DMS79 treated with DMSO at 0.1 percent for 48 hours (cell line): ENCODE measurements at places on chromosomes 2 and 18.

DNA sequence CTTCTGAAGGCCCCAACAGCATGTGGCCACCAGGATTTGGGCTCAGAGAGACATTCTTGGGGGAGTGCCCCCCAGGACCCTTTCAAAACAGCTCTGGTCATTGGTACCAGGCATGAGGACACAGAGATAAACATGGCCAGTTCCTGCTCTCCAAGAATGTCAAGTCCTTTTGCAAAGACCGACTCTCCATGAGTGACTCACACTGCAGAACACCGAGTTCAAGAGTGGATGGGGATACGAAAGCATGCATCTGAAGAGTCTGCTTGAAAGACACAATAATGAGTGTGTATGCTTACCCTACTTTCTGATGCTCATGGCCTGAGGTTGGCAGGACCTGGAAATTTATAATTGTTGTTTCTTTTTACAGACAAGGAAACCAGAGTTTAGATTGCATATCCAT lies 450.6 kb downstream of the TSN start:
- no peak for DNase-seq

- DNase-seq: no peak
Observed at GRCh38 chr2:190459881-190460280, 51.7 kb downstream of the MFSD6 start.

DNA sequence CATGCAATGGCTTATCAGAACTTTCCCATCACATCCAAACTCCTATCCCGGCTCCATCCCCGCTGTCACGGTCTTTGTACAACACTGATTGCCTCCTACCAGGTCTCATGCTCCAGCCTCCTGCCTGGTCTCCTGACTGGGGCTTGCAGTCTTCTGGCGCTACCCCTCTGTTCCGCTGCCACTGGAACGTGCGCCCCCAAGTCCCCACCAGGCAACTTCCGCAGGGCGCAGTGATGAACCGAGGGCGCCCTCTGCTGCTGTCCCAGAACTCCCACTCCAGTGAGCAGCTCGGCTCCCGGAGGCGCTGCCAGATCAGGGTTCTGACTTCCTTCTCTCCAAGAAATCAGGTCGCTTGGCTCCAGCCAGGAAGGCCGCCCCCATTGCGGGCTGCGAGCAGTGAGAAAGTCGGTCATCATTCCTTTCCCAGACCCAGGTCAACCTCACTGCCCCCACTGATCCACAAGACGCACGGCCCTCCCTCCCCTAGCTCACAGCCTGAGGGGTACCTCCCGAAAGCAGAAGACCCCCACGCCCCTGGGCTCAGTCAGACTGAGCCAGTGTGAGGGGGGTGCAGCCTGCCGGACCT lies 43.9 kb upstream of the RAB11FIP5 start:
- DNase-seq: peak; percentile 4

DNA sequence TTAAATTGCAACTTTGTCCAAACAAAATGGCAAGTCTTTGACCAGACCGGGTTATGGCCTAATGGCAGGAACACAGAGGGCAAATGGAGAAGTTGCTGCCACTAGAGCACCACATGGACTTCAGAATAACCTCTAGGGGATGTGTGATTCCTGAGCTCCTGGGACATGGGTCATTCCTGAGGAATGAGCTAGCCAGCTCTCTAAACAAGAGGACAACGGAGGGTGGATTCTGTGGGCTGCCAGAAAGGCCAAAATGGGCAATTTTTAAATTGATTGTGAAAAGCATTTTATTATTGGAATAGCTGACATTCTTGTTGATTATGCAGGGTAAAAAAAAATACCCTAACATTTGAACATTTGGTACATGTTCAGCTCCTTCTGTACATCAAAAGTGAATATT lies 109.8 kb upstream of the FZD5 start:
- no peak for DNase-seq

- no peak for DNase-seq
Observed at GRCh38 chr2:39803839-39804238, 24.8 kb upstream of the THUMPD2 start.

GRCh38 chr2:64678771-64679590 lies 25.3 kb upstream of the SERTAD2 start:
- no peak for DNase-seq

DNA sequence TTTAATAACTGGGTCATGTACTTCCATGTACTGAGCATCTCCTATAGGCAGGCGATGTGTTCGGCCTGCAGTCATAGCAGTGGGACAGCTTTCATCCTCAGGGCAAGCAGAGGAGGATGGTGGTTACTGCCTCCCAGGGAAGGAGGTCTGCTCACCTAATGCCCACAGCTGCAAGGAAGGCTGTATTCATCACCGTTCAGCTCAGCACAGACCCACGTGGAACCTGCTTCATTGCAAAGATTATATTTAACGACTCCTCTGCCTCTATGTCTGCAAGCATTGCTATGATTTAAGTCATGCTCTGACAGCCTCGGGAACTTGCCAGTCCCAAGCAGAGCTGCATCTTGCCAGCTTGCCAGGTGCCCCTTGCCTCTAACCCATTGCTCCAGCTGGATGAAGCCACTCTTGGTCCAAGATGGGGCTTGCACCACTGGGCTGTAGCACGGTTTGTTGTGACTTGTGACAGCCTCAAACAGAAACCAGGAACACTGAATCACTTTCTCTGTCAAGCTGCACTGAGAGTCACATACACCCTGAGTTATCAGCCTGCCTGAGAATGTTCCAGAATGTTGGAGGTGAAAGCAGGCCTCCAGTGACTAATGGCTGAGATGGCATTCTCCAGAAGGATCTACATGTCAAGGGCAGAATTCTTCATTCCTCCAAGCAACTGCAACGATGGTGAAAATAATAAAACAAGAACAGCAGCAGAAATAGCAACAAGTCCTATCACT lies 651.1 kb upstream of the ID2 start:
- DNase-seq: no peak

- no peak for DNase-seq
Observed at GRCh38 chr2:240412211-240412861, 23.1 kb upstream of the GPC1 start.

GRCh38 chr2:20491739-20492531 lies 45.1 kb downstream of the RHOB start:
- no peak for DNase-seq

GRCh38 chr2:236209996-236210395 lies 41.8 kb upstream of the GBX2 start:
- DNase-seq: peak; percentile 43

- no peak for DNase-seq
Observed at GRCh38 chr2:172090044-172090961, 5.0 kb downstream of the DLX1 start.

DNA sequence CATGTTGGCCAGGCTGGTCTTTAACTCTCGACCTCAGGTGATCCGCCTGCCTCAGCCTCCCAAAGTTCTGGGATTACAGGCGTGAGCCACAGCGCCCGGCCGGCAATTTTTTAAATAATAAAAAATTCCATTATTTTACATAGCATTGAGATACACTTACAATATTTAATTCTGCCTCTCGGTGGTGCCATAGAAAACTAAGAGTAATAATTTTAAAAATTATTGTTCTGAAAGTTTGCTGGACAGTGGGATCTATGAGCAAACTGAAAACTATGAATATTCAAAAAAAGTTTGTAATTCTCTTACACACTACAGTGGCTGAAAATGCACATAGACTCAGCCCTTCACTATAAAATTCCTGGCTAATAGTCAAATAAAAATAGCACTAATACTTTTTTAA lies 90.9 kb upstream of the STON1 start:
- DNase-seq: no peak

DNA sequence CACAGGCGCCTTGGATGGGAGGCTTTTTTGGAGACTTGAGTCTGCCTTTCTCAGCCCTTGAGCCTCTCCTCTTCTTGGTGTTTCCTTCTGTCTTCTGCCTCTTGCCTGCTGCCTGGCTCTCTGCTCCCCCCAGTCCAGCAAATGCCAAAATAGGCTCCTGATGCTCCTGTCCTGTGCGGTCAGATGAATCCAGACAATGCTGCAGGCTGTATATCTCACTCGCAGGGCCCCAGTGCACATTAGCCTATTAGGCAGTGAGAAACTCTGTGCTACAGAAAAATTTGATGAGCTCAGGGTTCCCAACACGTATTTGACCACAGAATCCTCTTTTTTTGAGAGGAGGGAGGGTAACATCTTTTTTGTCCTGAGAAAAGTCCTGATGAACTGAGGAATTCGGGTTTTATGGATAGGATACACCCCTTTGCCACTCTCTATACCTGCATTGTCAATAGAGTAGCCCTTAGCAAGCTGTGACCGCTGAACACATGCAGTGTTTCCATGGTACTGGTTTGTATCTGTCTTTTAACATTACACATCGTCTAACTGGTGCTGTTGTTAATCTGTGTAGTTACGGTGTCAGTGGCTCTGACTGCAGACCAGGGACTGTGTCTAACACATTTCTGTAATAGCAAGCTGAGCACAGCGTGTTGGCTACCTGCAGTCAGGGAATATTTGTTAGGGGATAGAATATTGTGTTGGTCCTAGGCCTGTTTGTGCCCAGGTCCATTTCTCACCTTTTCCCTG lies 50.8 kb downstream of the FAM228A start:
- DNase-seq: no peak

DNA sequence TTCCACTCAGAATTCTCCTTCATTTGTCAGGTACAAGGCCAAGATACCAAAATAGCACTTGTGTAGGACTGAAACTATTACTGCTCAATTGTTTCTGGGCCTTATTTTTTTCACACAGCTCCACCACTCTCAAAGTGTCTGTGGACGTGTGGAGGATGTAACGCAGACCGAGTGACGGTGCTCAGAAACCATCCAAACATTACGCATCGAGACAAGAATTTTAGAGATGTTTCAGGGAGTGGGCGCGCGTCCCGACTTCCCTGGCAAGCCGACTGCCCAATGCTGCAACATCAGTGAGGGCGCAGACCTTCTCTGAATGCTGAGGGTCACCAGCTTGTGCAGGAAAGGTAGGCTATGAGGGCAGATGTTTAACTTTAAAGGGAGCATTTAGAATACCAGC lies 108.4 kb downstream of the GATA6 start:
- no peak for DNase-seq

- no peak for DNase-seq
Observed at GRCh38 chr2:241980193-241980592, 110.7 kb downstream of the RTP5 start.

DNA sequence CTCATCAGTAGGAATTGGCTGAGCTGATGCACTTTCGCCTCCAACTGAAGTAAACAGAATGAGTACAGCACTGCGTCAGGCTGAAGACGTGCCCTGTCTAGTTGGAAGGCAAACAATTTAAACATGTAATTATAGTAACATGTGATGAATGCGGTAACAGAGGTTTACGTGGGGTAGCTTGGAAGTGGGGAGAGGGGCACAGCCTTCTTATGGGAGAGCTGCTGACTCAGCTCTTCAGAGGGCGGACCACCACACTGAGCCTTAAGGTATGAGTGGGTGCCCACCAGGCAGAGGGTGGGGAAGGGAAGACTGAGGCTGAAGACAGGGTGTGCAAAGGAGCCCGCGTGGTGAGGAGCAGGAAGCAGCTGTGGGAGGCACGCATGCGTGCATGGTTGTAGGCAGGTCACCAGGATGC lies 6.2 kb upstream of the EHD3 start:
- no peak for DNase-seq

DNA sequence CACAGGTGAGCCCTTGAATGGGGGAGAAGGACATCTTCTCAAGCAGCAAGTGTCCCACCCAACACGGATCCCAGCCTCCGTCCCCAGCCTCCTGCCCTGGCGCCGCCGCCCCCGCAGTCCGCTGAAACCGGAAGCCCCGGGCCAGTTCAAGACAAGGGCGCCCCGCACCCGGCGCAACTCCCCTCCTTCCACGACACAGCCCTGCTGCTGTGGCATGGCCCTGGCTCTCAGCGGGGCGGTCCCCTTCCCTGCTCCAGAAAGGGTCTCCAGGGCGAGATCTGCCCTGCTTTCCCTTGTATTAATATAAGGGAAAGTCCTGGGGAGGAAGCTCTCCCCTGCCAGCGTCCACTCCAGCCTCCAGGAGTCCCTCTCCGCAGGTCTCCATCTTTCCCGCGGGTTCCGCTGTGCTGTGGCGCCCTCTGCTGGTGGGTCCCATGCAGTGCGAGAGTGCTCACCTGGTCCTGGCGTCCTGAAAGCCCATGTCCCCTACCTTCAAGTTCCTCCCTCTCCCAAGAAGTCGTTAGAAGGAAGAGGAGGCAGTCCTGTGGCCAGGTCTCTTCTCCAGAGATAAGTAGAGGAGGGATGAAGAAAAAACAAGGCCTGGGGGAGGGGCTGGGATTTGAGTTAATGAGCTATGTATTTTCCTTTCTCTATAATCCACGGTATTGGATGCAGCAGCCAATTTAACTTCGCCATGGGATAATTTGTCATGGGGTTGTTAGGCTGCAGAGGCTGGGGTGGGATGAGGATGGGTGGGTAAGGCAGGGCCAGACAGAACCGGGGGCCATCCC lies 176.0 kb downstream of the SMAD2 start:
- DNase-seq: peak; percentile 38

GRCh38 chr2:74226648-74227213 lies 28.3 kb downstream of the MTHFD2 start:
- DNase-seq: no peak

DNA sequence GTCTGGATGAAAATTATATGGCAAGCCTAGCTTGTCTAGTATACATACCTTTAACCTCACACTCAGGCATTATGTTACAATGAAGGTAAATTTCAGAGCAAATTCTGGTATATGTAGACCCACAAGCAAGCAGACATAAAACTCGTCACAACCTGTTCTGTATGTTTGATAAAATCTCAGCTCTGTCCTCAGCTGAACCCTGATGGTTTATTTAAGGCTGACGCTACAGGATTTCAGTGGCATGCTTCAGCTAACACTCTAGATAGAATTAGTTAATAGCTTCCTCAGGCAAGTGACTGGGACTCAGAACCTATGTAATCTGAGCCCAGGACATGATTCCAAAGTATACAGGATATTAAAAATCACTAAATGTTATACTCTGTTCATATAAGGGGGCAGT lies 68.2 kb upstream of the MC2R start:
- DNase-seq: peak; percentile 29

DNA sequence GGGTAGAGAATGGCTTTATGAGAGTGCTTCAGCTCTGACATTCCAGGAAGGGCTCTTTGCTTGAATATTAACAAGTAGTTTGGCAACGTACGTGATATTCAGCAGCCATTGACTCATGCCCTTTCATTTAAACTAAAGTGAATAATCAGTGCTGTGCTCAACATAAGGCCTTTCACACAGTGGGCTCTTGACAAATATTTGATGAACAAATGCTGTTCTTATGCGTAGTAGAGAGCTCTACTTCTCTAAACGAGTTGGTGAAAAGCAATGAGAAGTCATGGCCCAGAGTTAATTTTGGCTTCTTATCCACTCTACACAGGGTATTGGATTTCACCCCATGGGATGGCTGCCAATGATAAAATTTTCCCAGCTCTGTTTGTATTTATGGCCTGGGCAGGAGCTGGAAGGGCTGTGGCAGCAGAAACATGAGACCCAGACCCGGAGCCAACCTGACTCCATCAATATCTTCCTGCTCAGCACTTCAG lies 338.9 kb downstream of the CCDC85A start:
- peak; percentile 13 for DNase-seq
